Transverse colon (tissue), 4 donors: ENCODE measurements at places on chromosomes 6 and 20. TPM values are rescaled to one million over a fixed set of nuclear protein-coding genes. Genes with fewer than 3 reads are reported as not detected.

Gene SRMS
- not detected for total RNA-seq

Gene LGSN
- total RNA-seq = 2.4 TPM

Gene UNC5CL
- total RNA-seq = 2.5 TPM

Gene GHRH
- total RNA-seq = not detected

Gene C20orf141
- not detected for total RNA-seq

Gene DEFB124
- total RNA-seq = not detected

Gene SNX21
- 36.7 TPM for total RNA-seq

Gene APCDD1L
- 0.16 TPM for total RNA-seq

DNA sequence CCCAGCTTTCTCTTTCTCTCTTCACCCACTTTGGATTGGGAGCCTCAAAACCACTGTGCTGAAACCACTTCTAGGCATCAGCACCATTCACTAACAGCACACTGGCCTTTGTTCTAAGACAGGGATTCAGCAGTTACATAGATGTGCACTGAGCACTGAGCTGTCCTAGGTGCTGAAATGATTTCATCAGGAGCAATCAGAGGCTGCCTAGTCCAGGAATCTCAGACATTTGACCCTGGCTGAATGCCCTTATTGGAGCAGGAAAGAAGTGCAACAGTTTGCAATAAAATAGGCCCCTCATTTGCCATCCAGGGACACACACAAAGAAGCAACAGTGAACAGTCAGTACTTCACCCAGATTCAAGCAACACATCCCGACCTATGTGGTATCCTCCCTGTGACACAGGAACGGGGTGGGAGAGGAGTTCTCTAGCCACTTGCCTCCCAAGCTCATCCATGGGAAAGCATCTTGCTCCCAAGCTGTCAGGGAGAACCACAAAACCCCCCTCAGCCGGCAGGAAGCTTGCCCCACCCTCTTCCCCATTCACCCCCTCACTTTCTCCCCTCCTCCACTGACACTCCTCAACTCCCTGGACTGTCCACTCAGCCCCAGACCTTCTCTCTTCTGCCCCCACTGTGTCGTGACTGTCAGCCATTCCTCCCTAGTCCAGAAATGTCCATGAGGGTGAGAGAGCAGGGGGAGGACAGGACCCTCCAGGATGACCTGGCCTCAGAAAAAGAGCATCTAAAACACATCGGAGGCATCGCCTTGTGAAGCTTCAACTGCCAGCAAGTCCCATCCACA is 304.4 kb downstream of the PREX1 start:
- no peak for DNase-seq

- DNase-seq = no peak
Observed at GRCh38 chr20:53128004-53128403, 155.8 kb downstream of the TSHZ2 start.

DNA sequence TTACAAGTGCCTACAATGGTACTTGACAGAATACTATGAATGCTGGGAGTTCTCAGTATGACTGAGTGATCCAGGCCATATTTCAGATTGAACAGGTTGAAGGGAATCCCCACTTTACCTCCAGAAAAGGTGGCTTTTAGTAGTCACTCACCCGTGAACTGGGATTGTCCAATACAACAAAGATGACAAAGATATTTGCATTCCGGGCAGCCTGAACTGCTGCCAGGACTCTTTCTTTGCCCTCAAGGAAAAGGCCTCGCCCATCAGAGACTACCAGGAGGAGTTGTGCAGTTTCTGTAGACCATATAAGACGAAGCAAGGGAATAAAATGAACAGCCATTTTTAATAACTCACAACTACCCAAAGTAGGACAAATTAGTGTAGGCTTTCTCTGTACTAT is 6.3 kb upstream of the LYRM2 start:
- no peak for DNase-seq

DNA sequence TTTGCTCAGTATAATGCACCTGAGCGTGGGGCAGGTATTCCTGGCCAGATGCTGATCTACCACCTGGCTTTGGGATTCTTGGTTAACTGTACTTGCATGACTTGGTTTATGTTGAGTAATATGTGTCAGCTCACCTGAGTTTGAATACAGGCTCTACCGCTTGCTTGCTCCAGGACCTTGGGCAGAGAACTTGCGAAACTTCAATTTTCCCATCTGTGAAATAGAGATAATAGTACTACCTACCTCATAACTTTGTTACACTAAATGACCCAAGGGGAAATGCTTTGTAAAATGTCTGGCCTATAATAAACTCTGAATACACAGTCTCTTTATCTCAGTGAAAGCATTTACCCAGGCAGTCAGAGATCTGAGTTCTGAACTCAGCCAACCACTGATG is 51.8 kb downstream of the SCAND1 start:
- DNase-seq = no peak

DNA sequence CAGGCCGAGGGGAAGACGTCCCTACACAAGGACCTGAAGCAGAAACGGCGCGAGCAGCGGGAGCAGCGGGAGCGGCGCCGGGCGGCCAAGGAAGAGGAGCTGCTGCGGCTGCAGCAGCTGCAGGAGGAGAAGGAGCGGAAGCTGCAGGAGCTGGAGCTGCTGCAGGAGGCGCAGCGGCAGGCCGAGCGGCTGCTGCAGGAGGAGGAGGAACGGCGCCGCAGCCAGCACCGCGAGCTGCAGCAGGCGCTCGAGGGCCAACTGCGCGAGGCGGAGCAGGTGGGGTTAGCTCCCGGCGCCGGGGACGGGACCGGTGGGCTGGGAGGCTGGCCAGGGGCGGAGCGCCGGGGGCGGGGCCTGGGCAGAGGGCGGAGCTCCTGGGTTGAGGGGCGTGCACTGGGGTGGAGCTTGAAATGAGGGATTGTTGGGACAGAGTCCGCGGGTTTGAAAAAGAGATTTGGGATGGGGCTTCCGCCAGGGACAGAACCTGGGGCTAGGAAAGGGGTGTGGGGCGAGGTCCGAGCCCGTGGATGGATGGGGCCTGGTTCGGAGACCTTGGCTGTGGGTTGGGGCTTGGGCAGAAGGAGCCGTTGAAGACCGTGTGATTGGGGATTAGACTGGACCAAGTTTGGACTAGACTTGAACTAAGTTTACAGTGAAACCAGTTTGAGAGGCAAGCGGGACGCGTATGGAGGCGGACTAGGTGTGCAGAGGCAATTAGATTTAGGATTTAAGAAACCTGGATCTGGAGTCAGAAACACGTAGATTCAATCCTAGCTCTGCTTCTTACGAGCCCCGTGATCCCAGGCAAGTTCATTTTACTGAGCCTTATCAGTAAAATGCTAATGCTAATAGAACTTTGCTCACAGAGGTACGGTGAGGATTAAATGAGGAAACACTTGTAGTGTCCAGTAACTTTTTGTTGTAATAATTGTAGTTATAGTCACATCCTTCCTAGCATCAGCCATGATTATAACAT is 20.9 kb downstream of the DEF6 start:
- peak; percentile 88 for DNase-seq

GRCh38 chr6:79584332-79584731 is 46.8 kb upstream of the SH3BGRL2 start:
- DNase-seq = no peak

DNA sequence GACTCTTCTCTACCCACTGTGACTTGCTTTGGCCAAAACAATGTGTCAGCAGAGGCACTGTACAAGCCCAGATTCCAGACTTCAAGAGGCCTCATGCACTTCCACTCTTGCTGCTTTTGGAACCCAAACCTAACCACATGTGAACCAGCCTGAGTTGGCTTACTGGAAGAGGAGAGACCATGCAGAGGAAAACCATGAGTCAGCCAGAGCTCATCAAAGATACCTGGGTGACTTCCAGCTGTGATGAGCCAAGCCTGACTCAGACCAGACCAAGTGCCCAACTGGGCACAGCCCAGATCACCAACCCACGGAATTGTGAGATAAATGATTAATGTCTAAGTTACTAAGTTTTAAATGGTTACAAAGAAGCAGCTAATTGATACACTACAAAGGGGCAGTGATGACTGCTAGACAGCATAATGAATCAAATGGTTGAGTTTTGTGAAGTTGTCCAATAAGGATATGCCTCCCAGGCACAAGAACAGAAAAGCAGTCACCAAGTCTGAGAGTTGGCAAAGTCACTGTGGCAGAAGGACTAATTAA is 16.2 kb upstream of the BEND6 start:
- no peak for DNase-seq

DNA sequence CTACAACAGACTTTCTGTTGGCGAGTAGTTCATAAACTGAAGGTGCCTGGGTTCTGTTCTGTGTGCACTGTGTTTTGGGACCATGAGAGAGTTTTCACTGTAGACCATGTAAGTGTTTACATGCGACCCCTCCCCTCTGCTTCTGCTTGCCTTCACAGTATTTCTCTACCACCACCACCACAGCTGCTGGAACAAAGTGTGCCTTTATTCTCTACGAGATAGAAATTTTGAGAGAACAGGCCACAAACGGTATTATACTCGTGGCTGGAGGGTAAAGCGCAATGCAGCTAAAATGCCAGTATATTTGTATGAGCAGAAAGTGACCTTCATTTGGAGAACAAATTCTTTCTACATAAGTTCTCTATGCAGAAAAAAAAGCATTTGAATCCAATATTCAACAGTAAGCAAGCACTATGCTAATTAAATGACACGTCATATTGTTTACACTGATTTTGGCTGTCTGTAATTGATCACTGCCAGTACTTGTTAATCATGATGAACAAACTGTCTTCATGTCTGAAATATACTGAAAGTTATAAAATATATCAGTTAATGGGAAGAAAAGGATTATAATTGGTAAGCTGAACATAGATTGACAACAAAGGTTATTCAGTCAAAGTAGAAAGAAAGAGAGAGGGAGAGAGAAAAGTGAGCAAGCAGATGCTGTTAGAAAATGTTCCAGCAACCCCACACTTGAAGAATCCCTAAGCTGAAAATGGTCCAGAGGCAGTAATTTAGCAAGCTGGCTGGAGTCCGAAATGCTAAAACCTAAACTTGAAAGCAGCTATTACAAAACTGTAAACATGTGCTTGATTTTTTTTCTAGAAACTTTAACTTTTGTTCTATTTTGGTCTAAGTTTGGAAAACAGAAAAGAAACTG is 8.8 kb downstream of the CLDN20 start:
- DNase-seq = no peak

GRCh38 chr20:48826069-48826468 is 1.7 kb downstream of the PREX1 start:
- DNase-seq = no peak

GRCh38 chr6:112320561-112321318 is 26.4 kb upstream of the RFPL4B start:
- no peak for DNase-seq

DNA sequence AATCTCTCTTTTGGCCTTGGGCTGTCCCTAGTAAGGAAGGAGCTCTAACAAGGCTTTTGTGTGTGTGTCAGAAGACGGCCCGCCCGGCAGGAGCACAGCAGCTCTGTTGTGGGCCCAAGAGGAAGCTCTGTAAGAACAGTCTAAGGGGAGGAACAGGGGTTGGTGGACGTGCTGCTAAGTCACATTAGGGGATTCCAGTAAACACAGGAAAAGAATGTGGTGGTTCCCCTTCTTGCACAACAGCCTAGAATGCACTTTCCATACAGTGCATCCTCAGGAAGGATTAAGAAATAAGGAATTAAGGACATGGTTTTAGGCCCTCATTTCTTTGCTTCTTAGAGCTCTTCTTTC is 114.5 kb downstream of the RNF144B start:
- DNase-seq = peak; percentile 33

DNA sequence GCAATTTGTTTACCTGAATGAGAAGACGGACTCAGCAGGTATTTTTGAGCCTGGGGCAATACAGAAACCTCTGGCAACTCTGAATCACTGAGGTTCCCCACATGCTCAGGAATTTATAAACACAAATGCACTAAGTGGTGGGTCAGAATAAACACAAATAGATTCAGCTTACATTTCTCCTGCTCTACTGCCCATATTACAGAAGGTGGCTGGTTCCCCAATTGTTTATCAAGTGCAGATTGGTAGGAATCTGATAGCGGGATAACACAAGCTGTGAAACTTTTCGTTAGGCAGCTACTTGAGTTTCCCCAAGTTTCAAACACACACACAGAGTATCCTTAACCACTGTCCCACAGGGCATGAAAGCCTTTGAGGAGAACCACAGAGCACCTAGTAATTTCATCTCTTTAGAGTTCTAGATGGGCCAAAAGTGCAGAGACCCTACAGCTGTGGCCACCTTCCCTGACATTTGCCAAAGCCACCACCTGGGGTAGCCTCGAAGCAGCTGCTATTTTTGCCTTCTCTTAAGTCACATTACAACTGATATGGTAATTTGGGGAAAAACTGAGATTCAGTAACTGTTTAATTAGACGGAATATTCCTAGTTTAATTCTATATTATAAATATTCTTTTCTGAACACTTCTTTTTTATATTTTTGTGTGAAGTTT is 204.2 kb upstream of the PTCHD4 start:
- no peak for DNase-seq

DNA sequence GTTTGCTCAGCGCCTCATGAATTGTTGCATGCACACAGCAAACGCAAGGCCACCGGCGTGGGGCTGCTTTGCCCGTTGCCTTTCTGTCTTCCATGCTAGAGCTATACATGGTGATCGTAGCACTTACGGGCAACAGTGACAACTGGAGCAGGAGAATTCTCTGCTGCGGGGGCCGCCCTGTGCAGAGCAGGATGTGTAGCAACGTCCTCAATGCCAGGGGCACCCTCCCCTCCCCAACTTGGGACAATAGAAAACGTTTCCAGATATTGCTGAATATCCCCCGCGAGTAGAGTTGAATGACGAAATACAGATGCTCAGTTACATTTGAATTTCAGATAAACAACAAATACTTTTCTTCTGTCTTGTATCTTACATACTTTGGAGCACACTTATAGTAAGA is 198.7 kb downstream of the TFAP2C start:
- DNase-seq = no peak

DNA sequence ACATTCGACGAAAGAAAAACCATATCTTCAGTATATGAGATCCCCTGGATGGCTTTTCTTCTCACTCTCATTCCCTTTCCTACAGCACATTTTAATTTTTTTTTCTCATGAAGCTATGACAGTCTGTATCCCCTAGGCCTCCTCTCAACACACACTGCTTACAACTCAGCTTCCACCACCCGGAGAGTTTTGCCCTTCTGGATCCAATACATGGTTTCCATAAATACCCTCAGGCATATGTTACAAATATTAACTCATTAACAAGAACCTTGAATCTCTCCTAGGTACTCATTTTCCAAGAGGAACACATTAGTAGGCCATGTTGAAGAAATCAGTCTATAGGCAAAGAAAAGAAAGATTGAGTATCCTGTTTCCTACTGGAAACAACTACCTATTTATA is 44.0 kb downstream of the PAK5 start:
- DNase-seq = no peak

GRCh38 chr6:122930252-122931180 is 65.5 kb upstream of the CLVS2 start:
- no peak for DNase-seq

DNA sequence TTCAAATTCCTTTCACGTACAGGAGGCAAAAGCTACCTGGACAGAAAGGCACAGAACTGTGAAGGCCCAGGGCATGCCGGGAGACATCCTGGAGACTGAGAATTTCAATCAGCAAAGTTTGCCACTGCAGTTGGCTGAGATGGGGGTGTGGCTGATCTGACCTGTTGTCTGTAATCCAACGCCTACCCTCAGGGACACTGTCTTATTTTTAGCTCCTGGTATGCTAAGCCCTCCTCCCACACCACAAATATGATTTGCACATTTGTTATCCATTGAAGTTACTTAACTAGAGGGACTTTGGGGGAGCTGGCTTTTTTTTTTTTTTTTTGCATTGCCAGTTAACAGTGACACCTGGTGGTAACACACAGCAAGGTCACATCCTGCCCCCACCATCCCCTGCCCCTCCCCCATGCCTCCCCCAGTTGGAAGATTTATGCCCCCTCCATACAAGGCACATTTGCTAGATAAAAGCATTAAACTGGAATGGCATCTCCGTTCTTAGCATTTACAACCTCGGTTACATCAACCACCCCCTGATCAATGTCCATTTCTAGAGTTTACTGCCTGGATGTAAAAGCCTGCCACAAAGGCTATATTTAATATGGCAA is 40.4 kb downstream of the TTI1 start:
- peak; percentile 34 for DNase-seq
